ENCODE measurements at places on chromosomes 6 and 20. TPM values are rescaled to one million over a fixed set of nuclear protein-coding genes. Genes with fewer than 3 reads are reported as not detected.

SLC17A9 gene
- total RNA-seq: 28.8 TPM

PLA2G7 gene
- not detected for total RNA-seq

MATN4 gene
- not detected for total RNA-seq

EPB41L2 gene
- total RNA-seq: 89.5 TPM

CFAP61 gene
- 0.32 TPM for total RNA-seq

MRPL14 gene
- 28.6 TPM for total RNA-seq
